Sigmoid colon (tissue), 7 donors: ENCODE measurements at places on chromosomes 3 and 15. TPM values are rescaled to one million over a fixed set of nuclear protein-coding genes. Genes with fewer than 3 reads are reported as not detected.

- no peaks in the 10 kb centered on the region for H3K4me1 ChIP-seq
- DNase-seq: no peak
- H3K27ac ChIP-seq: peak overlapping the region; percentile 95
- H3K36me3 ChIP-seq: peaks cover 5% of the 10 kb centered on the region
- H3K4me3 ChIP-seq: peak overlapping the region; percentile 87
- no peaks in the 10 kb centered on the region for H3K27me3 ChIP-seq
Measured at GRCh38 chr15:74907163-74907870, 666 bp upstream of the FAM219B start.

- no peaks in the 10 kb centered on the region for H3K27me3 ChIP-seq
- no peaks in the 10 kb centered on the region for H3K4me1 ChIP-seq
- H3K36me3 ChIP-seq: no peaks in the 10 kb centered on the region
- no peak overlapping the region for H3K4me3 ChIP-seq
- no peak for DNase-seq
Measured at GRCh38 chr3:177946497-177946896, 589.7 kb upstream of the KCNMB2 start.

Gene ZIC1
- not detected for total RNA-seq

Gene CPN2
- total RNA-seq: not detected

- H3K27me3 ChIP-seq: no peaks in the 10 kb centered on the region
- H3K4me3 ChIP-seq: no peak overlapping the region
- H3K27ac ChIP-seq: no peak overlapping the region
- DNase-seq: no peak
- no peaks in the 10 kb centered on the region for H3K4me1 ChIP-seq
- H3K36me3 ChIP-seq: no peaks in the 10 kb centered on the region
Measured at GRCh38 chr3:99418709-99419108, 219.7 kb upstream of the COL8A1 start.
